ENCODE measurements at places on chromosomes 2 and 18.

DNA sequence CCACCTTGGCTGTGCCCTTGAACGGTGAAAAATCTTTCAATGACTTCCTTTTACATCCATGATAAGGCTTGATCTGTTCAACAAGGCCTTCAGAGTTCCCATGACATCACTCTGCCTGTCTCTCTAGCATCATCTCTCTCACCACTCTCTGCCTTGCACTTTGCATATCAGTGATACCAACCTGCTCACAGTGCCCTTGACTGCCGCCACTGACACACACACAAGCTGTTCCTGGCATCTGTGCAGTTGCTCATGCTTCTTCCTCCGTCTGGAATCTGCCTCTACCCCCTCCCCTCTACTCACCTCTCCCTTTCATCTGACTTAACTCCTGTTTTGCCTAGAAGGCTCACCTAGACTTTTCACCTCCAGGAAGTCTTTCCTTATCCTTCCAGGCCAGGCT lies 79.1 kb upstream of the SEC11C start:
- peak; percentile 86 for DNase-seq

DNA sequence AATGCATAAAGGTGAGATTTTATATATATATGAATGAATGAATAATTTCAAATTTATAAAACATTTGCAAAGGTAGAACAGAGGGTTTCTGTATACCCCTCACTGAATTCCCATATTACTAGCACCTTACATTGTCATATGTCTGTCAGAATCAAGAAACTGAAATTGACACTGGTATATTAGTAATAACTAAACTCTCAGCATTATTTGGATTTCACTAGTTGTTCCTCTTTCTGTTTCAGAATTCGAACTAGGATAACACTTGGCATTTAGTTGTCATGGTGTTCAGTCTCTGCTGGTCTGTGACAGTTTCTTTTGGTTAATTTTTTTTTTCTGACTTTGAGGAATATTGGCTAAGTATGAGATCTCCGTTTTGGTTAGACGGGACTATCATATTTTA lies 275.9 kb downstream of the DCC start:
- no peak for DNase-seq

DNA sequence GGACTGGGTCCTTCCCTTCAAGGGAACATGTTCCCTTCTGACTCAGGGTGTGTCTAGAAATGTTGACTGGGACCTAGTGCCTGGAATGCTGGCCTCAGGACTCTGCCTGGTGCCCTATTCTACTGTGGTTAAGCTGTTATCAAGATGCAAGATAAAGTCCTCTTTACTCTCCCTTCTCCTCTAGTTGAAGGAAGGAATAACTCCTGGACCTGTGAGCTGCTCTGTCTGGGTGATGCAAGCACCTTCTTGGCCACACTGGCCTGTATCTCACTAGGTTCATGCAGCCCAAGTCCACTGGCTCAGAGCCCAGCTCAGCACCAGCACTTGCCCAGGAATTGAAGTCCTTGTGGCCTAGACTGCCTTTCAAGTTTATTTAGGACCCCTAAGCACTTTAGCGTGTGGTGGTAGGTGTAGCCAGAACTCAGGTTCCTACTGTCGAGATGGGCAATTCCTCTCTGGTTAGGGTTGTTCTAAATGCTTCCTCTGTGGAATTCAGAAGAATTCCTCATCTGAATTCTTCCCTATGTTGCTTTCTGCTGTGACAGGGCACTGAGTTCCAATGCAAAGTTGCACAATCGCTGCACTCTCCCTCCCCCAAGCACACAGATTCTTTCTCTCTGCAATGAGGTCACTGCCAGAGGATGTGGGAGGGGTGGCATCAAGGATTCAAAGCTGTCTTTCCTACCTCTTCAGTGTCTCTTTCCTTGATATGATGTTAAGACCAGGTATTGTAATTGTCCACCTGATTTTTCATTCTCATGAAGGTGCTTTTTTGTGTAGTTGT lies 54.7 kb downstream of the VWC2L start:
- DNase-seq, result no peak

DNA sequence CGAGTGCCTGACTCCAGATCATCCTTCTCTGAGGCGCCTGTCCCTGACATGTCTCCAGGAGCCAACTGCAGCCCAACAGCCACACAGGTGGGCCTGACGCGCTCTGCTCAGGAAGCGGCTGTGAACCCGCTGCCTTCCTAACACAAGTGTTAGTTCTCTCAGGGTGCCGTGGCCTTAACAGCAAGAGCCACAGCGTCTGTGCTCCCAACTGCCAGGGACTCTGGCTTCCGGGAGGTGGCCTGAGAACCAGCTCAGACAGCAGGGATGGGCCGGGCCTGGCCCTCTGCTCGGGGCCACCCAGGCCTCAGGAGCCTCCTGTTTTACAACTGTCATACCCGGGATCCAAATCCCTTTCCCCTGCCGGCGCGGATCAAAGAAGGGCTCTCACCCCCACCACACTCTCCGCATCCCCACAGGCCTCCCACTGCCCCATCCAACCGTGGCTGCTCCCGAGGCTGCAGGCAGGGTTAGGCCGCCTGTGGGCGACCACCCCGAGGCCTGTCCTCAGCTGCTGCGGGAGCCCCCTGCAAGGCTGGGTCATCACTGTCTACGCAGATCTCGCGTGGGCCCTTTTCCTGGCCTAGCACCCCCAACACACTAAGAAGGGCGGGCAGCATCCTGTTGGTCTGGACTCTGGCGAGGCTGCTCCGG lies 114.2 kb upstream of the ZNF236 start:
- DNase-seq, result no peak

DNA sequence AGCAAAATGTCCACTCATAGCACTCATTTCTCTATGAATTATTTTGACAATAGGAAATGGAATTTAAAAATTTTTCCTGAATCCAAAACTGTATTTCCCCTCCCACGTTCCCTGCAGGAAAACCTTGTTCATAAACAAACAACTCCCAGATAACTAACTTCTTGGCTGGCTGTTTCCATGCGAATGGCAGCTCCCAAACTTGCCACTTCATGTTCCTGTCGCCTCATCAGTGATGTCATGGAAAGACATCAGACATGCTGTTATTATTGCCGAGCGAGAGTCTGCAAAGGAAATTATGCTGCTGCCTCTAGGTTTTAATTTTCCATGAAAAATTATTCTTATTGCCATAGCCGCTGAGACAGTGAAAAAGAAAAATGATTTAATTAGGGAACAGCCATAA lies 117.0 kb upstream of the RIOK3 start:
- no peak for DNase-seq

DNA sequence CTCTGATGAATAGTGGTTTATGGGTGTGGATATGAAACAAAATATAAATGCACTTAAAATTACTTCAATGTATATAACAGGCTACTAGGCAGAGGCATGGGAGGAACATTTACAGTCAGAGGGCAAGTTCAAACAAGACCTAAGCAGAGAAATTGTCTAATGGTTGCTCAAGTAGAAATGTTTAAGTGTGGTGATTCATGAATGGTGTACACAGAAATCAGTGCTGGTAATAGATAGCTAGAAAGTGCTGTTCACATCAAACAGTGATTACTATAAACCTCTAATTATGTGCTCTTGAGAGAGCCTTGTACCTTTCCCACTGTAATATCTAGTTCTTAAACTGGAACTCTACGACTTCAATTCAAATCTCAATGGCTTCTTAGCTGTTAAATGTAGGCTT lies 485.1 kb downstream of the NRXN1 start:
- DNase-seq, result no peak

DNA sequence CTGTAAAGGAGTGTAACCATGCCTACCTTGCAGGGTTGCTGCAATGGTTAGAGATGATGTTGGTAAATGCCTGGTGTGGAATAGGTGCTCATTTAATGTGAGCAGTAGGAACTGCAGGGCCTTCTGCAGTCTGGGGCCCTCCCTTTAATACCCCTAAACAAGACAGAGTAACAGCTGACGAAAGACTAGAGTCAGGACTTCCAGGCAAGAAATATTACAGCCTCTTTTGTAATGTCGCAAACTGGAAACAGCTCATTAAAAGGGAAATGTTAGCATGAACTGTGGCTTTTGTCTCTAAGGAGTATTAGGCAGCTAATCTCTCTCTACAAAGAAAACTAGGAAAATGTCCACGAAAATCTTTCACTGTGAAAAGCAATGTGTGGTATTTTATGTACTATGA lies 26.0 kb downstream of the MARCO start:
- no peak for DNase-seq

GRCh38 chr2:71423817-71424420 lies 29.4 kb upstream of the DYSF start:
- no peak for DNase-seq

GRCh38 chr2:54967759-54968365 lies 82.4 kb downstream of the RTN4 start:
- DNase-seq, result no peak

GRCh38 chr2:233513953-233514655 lies 52.5 kb downstream of the USP40 start:
- no peak for DNase-seq

- no peak for DNase-seq
These were observed 512.9 kb upstream of the ACVR2A start for GRCh38 chr2:147331790-147332419.

- no peak for DNase-seq
These were observed 117.3 kb downstream of the PLB1 start for GRCh38 chr2:28613186-28613585.
